NCI-H748 treated with DMSO at 0.1 percent for 48 hours (cell line): ENCODE measurements at places on chromosomes 12 and 14.
A peak's percentile ranks its signal among the peaks of the same experiment; 100 is the strongest.

DNA sequence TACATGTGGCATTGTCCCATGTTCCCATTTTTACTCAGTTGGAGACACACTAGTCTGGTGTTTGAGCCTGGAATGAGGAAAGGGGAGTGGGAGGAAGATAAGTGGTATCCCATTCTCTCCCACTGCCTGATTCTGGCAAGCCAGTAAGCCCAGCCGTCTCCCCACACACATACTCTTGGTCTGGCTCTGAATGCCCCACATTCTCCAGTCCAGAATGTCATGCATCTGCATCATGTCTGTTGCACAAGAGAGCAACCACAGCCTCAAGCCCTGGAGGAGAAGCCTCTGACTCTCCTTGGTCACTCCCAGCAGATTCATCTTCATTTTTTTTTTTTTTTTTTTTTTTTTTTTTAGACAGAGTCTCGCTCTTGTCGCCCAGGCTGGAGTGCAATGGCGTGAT, 48.0 kb downstream of the DRAM1 start:
- DNase-seq = no peak

GRCh38 chr12:53965281-53966084, 7.4 kb upstream of the HOXC11 start:
- DNase-seq = no peak

DNA sequence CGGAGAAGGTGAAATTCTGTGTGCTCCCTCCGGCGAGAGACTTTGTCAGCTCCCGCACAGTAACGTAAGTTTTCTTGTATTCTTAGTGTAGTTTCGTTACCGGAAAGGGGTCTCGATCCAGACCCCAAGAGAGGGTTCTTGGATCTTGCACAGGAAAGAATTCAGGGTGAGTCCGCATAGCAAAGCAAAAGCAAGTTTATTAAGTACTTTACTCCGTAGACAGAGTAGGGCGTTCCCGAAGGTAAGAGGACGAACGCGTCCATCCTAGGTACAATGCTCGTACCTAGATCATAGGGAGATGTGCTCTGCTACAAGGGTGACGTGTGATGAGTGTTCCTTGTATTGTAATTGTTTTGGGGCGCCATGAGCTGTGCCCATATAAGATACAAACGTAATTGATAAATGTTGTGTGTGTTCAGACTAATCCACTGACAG, 293 bp downstream of the IFI27L1 start:
- peak; percentile 54 for DNase-seq

GRCh38 chr14:37597914-37598746, 2.7 kb downstream of the TTC6 start:
- no peak for DNase-seq

DNA sequence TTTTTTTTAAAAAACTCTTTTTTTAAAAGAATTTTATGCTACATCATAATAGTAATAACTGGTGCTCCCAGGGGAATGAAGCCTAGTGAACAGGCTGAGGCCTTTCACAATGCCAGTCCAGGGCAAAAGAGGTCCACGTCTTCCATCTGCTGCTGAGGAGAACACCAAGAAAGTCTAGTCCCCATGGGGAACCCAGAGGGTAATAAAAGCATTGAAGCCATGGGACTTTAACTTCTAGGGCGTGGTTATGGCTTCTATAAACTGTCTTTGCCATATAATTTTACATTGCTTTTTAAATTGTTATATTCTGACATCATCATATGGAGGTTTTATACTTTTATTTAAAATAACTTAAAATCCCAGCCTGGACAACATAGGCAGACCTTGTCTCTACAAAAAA, 64.3 kb downstream of the SLC16A7 start:
- no peak for DNase-seq

GRCh38 chr14:50067723-50068495, 48.5 kb downstream of the VCPKMT start:
- no peak for DNase-seq

DNA sequence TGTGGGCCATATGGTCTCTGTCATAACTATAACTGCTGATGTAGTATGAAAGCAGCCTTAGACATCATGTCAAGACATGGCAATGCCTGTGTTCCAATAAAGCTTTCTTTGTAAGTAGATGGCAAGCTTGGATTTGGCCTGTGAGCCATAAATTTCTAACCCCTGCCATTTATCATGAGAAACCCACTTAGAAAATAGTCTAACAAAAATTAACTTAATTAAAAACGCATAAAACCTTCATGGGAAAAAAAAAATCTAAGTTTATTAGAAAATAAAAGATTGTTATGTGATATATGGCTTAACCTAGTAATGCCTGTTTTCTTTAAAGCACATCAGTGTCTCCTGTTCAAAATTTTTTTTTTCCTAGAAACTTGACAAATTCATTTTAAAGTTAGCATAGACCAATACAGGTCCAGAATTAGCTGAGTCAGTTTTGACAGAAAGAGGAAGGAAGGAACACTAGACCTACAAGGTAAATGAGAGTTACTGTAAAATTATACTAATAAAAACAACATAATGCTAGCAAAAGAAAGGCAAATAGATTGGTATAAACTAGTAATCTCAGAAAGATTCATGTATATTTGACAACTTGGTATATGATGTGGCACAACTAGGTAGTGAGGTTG, 68.2 kb downstream of the USP15 start:
- DNase-seq = no peak

- no peak for DNase-seq
Observed at GRCh38 chr12:50248883-50249282, 34.4 kb downstream of the LIMA1 start.

DNA sequence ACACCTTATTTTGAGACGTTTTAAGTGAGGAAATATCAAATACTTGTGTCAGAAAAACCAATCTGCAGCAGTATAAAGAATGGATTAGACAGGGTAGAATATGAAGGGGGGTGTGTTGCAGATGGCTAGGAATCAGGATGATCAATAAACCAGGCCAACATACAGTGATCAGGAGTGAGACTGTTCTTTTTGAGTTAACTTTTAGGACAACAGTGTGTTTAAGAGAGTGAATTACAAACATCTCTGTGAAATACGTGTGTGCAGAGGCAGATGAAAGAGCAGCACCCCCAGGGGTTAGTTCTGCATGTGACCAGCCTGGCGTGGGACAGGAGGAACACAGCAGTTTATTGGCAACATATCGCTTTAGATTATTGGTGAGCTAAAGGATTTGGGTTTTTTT, 10.6 kb upstream of the NRDE2 start:
- no peak for DNase-seq

DNA sequence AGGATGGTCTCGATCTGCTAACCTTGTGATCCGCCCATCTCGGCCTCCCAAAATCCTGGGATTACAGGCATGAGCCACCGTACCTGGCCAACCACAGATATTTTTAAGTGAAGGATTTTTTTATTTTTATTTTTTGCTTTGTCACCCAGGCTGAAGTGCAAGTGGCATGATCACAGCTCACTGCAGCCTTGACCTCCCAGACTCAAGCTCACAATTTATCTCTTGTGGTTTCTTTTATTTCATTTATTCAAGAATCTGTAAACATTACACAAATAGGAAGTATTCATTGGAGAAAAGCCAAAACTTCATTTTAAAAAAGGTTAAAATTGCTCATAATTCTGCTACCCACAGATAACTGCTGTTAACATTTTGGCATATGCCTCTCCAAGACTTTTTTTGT, 13.3 kb downstream of the MOAP1 start:
- DNase-seq = no peak

DNA sequence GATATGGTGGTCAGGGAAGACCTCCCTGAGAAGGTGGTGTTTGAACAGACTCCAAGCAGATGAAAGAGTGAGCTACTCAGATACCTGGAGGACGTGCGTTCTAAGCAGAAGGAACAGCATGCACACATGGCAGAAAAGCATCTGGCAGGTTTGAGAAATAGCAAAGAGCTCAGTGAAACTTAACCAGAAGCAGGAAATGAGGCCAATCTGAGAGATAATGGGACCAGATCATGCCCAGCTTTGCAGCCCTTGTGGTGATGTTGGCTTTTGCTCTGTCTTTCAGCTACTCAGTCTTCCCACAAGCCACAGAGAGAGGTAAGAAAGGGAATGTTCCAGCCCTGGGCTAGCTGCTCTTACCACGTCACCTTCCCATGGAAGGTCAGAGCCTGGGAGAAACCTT, 176.3 kb upstream of the GSC start:
- no peak for DNase-seq

GRCh38 chr12:8828257-8829124, 6.1 kb downstream of the A2ML1 start:
- no peak for DNase-seq

GRCh38 chr12:57118711-57119271, 7.6 kb upstream of the STAT6 start:
- no peak for DNase-seq

DNA sequence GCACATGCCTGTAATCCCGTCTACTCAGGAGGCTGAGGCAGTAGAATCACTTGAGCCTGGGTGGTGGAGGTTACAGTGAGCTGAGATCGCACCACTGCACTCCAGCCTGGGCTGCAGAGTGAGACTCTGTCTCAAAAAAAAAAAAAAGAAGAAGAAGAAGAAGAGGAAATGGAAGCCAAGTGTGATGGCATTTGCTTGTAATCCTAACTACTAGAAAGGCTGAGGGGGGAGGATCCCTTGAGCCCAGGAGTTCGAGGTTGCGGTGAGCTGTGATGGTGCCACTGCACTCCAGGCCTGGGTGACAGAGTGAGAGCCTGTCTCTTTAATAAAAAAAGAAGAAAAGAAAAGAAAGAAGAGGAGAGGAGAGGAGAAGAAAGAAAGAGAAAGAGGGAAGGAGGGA, 52.1 kb downstream of the LGMN start:
- no peak for DNase-seq

- DNase-seq = peak; percentile 18
Observed at GRCh38 chr12:23950210-23950774, 822 bp upstream of the SOX5 start.

GRCh38 chr14:61140872-61141271, 140.3 kb downstream of the TMEM30B start:
- DNase-seq = no peak

DNA sequence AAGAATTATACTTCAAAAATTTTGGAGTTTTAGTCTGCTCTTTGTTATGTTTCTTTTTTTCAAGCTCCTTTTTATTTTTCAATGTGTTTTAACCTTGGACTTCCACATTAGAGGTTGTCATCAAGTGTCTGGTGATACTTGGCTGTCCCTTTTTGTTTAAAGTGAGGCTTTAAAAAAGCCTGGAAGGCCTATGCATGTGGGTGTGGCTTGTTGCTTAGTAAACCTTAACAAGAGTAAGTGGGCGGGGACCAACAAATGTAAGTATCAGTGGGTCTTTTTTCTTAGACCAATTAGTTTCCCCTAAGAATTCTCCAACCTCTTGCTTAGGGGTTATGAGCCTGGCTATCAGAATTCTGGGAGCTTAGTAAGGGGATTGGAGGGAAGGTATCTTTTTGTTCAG, 26.4 kb downstream of the HCFC2 start:
- no peak for DNase-seq

- no peak for DNase-seq
Observed at GRCh38 chr12:52123487-52124186, 44.1 kb downstream of the SMIM41 start.

DNA sequence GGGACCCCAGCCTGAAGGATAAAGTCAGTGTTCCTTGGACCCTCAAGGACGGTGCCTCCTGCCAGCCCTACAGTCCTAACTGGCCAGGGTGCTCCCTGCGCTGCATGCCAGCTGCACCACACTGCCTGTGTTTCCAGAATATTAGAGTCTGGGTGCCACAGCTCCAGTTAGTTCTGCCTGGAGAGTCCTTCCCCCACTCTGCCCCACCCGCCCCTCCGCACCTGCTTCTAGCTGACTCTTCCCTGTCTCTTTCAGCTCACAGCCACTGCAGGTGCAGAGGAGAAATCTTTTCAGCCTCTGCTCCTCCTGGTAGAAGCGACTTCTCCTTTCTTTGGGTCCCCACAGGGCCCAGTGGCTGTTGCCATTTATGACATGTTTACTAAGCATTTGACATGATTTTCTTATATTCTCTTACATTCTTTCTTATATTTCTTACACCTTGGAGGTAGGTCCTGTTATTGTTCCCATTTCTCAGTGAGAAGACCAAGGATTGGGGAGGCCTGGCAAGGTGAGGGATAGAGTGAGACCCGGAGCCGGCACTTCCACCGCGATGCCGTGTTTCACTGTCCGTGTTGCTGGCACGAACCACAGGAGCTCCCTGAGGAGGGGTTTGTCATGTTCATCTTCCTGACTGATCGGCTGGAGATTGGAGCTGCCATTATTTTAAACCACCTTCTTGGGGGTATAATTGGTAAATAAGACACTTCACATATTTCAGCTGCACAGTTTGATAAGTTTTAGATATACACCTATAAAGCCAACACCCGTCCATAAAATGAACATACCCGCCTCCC, 29.4 kb downstream of the SYNE3 start:
- no peak for DNase-seq

DNA sequence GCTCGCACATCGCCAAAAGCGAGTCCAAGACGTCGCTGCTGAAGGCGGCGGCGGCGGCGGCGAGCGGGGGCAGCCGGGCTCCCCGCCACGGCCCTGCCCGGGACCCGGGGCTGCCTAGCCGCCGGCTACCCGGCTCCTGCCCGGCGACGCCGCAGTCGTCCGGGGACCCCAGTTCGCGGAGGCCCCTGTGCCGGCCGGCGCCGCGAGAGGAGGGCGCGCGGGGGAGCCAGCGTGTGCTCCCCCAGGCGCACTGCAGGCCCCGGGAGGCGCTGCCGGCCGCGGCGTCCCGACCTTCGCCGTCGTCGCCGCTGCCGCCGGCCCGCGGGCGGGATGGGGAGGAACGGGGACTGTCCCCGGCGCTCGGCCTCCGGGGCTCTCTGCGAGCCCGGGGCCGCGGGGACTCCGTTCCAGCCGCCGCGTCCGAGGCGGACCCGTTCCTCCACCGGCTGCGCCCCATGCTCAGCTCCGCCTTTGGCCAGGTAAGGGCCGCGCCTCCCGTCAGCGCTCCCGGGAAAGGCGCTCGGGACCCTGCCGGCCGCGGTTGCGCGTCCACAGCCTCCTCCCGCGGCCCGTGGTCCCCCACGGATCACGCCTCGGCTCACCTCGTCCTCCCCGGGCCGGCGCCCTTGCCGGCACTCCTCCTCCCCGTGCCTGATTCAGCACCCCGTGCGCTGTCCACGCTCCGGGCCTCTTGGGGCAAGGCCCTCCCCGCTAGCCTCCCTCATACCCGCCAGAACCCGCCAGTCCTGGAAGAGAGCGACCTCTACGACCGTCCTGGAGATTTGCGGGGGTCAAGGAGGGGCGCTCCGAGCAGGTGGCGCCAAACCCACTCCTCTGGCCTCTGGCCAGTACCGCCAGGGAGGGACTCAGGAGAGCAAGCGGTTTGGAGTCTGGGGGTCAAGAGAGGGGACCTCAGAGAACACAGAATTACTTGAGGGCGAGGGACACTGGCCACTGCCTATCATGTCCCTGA, 721 bp downstream of the CABP1 start:
- DNase-seq = no peak

GRCh38 chr14:75630695-75631452, 29.8 kb downstream of the ERG28 start:
- DNase-seq = no peak

DNA sequence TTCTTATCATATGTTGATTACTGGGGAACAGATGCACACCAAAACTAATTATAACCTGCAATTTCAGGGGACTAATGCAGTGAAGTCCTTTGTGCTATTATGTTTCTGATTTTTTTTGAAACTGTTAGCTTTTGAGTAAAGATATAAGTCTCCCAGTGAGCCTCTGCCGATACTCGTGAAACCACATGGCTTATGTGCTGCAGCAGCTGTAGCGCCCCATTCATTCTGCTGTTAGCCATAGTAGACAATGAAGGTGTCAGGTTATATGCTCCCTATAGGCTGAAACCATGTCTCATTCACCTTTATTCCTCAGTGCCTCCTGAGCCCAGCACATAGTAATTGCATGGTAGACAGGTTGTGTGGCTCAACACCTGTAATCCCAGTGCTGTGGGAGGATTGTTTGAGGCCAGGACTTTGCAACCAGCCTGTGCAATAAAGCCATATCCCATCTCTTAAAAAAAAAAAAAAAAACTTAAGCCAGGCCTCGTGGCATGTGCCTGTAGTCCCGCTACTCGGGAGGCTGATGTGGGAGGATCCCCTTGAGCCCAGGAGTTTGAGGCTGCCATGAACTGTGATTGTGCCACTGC, 25.0 kb downstream of the GOLGA5 start:
- no peak for DNase-seq
